ENCODE measurements at places on chromosomes 7 and 10. TPM values are rescaled to one million over a fixed set of nuclear protein-coding genes. Genes with fewer than 3 reads are reported as not detected.

The ADAM8 gene
- polyA plus RNA-seq, result 1.4 TPM

The NRP1 gene
- 56.0 TPM for polyA plus RNA-seq

The CHN2 gene
- 15.4 TPM for polyA plus RNA-seq

The SPACDR gene
- 1.3 TPM for polyA plus RNA-seq

The LGI1 gene
- polyA plus RNA-seq, result 0.03 TPM

The BICC1 gene
- polyA plus RNA-seq, result 3.8 TPM

The MET gene
- 4.7 TPM for polyA plus RNA-seq

The ECHDC3 gene
- 15.0 TPM for polyA plus RNA-seq

The LAMB1 gene
- 145 TPM for polyA plus RNA-seq

The EEF1AKMT2 gene
- polyA plus RNA-seq, result 7.4 TPM

The APBB1IP gene
- polyA plus RNA-seq, result 1.7 TPM

The SMC3 gene
- polyA plus RNA-seq, result 14.3 TPM

The BHLHA15 gene
- polyA plus RNA-seq, result not detected

The PTPN20 gene
- 3.2 TPM for polyA plus RNA-seq

The LIPF gene
- 0.95 TPM for polyA plus RNA-seq

The WNT2 gene
- polyA plus RNA-seq, result 0.09 TPM

The CLRN3 gene
- not detected for polyA plus RNA-seq

The TRAPPC14 gene
- 7.8 TPM for polyA plus RNA-seq

The HTRA1 gene
- polyA plus RNA-seq, result 35.4 TPM

The TAS2R5 gene
- 0.22 TPM for polyA plus RNA-seq

The PLCE1 gene
- 0.84 TPM for polyA plus RNA-seq

The OR2A5 gene
- not detected for polyA plus RNA-seq

The ZNF727 gene
- polyA plus RNA-seq, result not detected

The SEMA3D gene
- 0.10 TPM for polyA plus RNA-seq

The LRIT1 gene
- polyA plus RNA-seq, result not detected

The OR6B1 gene
- not detected for polyA plus RNA-seq

The ABCA13 gene
- polyA plus RNA-seq, result 0.01 TPM

The HOXA2 gene
- polyA plus RNA-seq, result 0.22 TPM

The ENKUR gene
- 0.10 TPM for polyA plus RNA-seq

The MUC12 gene
- 0.49 TPM for polyA plus RNA-seq

The NPFFR1 gene
- not detected for polyA plus RNA-seq

The EPO gene
- polyA plus RNA-seq, result not detected

The STAG3 gene
- 0.66 TPM for polyA plus RNA-seq

The PRKG1 gene
- 10.8 TPM for polyA plus RNA-seq

The WIPF3 gene
- 6.7 TPM for polyA plus RNA-seq

The ATRNL1 gene
- 0.06 TPM for polyA plus RNA-seq

The ANKRD61 gene
- polyA plus RNA-seq, result 0.13 TPM

The UNCX gene
- not detected for polyA plus RNA-seq

The ACTL6B gene
- polyA plus RNA-seq, result not detected

The HHEX gene
- 3.8 TPM for polyA plus RNA-seq

The GPR26 gene
- polyA plus RNA-seq, result not detected

The OR2A42 gene
- polyA plus RNA-seq, result 0.07 TPM

The METTL27 gene
- polyA plus RNA-seq, result 0.16 TPM

The P4HA1 gene
- 20.8 TPM for polyA plus RNA-seq

The CHAT gene
- polyA plus RNA-seq, result not detected

The FGFBP3 gene
- polyA plus RNA-seq, result 0.66 TPM

The OLAH gene
- polyA plus RNA-seq, result not detected

Measured in heart right ventricle (tissue), 16 donors.